DMS153 (cell line): ENCODE measurements at places on chromosomes 7 and 10.

DNA sequence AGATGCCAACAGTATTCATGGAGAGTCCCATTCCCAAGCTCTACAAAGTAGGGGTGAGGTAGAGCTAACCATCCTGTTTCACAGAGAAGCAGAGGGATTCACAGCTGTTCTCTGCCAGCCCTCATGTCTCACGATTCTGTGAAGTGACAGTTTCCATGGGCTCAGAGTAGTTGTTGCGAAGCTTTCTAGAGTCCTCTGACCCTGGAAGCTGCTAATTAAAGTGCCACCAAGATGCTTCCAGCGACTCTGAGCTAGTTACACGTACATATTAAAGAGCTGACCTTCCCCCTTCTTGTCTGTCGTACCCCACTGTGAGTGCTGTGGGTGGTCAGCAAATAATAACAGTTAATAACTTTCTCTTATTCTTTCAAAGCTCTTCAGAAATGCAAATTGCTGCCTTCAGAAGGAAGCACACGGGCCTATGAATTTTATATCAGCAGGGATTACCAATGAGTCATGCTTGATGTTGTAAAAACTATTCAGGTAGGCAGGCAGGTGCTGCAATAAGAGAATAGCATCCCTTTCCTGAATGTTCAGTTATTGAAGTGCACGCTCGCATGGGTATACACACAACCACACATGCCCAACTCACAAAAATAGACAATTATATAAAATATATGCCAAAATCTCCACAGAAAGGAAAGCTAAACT is 34.1 kb downstream of the DNAJB9 start:
- DNase-seq: peak; percentile 67

DNA sequence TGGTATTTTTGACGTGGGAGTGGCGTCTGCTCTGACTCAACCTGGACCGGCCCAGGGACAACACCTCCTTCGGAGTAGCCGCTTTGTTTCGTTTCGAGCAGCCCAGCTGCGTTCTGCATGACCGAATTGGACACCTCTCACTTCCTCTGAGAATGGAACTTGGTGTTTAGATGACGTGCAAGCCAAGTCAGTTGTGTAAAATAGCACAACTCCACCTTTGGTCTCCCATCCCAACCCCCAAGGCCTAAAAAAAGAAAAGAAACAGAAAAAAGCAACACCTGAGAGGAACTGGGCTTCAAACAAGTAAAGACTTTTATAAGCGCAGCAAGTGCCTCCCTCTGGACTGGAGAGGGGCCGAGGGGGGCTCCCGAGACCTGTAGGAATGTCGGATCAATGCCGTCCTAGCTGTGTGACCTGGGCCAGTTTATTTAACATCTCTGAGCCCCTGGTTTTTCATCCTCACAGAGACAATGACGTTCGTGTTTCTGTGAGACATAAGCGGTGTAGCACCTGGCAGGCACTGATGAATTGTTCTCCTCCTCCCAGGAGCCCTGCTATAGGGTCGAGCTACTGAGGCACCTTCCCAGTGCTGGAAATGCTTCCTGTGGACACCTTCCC is 52.0 kb upstream of the SMNDC1 start:
- peak; percentile 23 for DNase-seq

GRCh38 chr7:92781117-92781720 is 55.2 kb downstream of the CDK6 start:
- peak; percentile 79 for DNase-seq

DNA sequence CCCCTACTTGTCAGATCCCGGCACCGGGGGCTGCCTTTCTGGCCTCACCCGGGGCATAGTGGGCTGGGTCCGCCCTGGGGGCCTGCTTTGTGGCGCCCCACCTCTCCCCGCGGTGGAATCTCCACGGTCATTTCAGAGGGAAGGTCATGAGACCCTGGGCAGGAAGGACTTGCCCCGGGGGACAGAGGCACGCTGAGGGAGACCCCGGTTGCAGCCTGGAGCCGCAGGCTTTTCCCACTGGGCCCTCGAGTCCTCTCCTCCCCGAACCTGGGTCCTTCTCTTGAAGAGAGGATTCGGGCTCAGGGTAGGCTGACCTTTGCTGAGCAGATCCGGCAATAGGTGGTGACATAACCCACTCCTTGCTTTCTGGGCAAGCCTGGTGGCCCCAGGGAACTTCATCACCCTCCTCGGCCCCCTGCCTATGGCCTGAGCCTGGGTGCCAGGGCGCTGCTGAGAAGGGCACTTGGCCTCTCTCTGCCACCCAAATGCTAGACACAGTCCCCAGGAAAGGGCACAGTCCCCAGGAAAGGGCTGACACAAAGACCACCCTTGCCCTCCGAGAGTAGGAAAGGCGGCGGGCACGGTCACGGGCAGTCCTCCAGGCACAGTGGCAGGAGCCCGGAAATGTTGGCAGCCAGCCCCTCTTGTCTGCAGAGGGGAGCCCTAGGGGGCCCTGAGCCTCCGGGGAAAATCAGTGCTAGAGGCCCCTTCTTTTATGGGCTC is 36.2 kb downstream of the FKBP6 start:
- DNase-seq: no peak

DNA sequence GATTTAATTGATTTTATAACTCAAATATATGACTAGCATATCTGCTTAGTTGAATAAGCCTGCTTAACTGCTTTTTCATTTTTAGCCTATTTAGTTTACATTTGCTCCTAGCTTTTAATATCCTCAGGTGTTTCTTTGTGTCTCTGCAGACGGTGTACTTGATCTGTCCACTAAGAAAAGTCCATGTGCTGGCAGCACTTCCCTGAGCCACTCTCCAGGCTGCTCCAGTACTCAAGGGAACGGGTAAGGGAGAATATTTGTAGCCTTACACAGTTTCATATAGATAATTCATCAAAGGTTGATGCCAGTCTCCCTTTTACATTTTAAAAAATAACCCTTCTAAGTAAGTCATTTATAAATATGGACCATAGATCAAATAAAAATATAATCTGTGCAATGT is 119.9 kb downstream of the LCOR start:
- no peak for DNase-seq
